NCI-H2171 (cell line): ENCODE measurements at places on chromosomes 3 and 15.

DNA sequence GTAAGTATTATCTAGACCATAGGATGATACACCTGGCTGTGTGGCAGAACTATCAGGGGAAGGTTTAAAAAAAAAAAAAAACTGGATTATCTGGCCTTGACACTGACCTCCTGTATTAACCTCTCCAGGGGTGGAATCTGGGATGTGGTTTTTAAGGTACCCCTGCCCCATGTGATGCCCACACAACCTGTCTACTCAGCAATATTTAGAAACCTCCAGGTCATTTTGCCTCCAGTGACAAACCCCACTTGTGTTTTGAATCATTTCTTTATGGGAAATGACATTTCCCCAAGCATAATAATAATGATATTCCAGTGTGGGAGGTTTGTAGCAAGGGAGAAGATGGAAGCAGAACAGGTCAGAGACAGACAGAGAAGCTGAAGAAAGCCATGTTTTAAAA is 179.1 kb downstream of the RSL24D1 start:
- DNase-seq = no peak

- DNase-seq = no peak
Measured at GRCh38 chr3:126015075-126015474, 46.1 kb downstream of the ROPN1B start.

- no peak for DNase-seq
Measured at GRCh38 chr3:24907106-24907505, 412.5 kb upstream of the THRB start.

GRCh38 chr3:52742418-52743041 is 28.2 kb downstream of the NEK4 start:
- no peak for DNase-seq

- no peak for DNase-seq
Measured at GRCh38 chr3:45985532-45986302, 9.9 kb downstream of the FYCO1 start.

- no peak for DNase-seq
Measured at GRCh38 chr3:179083977-179084376, 12.4 kb upstream of the ZMAT3 start.

DNA sequence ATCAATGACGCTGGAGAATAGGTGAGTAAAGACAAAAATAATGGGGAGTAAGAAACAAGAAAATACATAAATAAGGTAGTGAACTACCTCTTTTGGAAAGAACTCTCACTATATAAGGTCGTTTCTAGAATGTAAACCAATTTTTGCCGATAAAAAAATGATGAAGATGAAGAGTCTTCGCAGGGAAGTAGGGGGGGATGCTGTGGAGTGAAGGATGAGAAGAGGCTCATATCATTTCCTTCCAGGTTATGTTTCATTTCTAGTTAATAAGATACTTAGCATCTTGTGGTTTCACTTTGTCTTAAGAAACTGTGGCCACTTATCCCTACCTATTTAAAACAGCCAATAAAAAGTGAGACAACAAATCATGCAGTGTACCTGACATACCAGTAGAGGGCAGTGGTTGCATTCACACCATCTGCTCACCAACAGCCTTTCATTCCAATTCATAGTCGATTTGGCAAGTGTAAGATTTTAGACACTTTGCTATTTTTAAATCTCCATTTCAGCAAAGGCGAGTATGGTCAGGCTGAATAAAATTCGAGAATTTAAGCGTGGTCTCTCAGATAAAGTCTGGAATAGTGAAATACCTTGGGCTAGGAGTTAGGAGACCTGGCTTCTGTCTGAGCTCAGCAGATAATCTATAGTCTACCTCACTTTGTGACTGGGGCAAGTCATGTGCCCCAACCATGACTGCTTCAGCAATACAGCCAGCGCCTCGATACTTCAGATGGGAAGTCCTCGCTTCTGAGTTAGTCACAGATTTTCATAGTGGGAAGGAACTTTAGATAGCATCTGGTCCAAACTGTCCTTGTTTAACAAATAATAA is 28.9 kb upstream of the ICE2 start:
- DNase-seq = peak; percentile 7

DNA sequence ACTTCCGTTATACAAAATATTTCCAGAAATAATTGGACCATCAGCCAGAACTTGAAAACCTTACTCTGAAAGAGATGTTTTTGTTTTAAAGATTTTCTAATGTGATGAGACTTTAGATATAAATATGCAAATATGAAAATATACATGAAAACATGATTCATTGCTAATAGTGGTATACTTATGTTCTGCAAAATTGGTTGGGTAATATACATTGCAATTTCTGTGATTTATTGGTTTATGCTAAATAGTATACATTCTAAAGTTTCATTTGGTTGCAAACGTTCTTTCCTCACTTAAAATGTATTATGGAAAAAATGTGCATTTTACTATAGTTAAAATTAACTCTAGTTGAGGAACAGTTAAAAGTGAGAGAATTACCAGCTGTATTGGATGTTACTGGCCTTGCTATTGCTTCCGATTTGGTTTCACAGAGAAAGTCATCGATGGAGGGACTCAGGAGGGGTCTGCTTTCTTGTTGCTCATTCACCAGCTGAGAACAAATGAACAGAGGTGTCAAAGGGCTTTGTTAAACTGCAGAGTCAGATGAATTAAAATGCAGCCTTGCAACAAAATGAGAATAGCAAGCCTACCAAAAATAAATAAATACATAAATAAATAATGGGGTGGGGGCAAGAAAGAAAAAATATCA is 149.3 kb downstream of the PEX5L start:
- DNase-seq = no peak

- no peak for DNase-seq
Measured at GRCh38 chr15:41883484-41883825, 10.4 kb downstream of the SPTBN5 start.

DNA sequence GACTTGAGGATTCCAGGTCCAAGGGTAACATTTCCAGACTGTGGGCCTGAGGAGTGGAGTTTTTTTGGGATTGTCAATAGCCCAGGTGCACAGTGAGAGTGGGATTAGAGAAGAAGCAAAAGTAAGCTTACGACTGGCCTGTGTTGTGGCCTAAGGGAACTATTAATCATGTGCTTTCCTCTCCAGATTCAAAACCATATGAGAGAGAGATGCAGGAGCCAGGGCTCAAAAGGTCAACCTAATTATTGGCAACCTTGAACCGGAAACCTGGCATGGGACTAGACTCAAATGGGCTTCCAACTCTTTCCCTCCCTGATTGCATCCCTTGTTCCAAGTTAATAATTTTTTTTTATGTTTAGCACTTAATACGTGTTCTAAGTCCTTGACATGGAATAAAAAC is 242.1 kb upstream of the THRB start:
- no peak for DNase-seq

DNA sequence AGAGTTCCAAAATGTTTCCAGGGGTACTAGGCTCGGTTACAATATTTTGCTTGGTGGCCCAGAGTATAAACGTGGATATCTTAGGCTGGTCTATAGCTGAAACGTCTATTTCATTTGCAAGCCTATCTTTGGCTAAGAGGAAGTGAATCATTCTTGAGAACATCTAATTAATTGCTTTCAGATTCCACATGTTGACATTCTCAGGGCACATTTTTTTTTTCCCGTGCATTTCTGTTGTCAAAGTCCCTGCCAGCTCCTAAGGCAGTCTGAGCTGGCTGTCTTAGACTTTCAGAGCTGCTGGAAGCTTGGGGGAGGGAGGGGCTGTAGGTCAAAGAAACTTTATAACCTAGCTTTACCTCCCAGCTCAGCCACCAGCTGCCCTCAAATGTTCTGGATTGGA is 23.2 kb upstream of the LAMP3 start:
- no peak for DNase-seq

GRCh38 chr3:87287011-87287410 is 10.6 kb upstream of the POU1F1 start:
- no peak for DNase-seq

GRCh38 chr3:151147299-151147698 is 55.7 kb downstream of the GPR171 start:
- no peak for DNase-seq

DNA sequence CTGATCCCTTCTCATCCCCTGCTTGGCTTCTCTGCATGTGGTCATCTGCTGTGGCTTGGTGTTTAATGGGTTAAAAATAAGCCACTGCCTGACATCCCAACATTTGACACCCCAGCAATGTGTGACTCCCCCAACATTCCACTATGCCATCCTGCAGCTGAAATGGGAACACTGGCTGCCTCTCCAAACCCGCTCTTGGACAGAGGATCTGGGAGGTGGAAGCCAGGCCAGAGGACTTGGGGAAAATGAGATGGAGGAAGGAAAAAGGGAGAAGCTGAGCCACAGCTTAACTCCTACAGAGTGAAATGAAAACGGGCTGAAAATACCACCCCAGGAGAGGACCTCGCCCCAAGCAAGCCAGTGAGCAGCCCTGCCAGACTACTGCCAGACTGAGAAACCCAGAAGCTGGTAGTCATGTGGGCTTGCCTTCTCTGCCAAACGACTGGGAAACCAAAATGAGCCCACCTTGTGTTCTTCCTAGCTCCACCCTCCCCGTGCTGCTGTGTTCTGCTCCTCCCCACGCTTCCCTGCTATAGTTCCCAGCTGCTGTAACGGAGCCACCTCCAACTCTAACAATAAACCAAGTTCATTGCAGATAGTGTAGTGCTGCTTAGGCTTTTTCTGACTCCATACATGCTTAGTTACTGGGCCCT is 13.7 kb downstream of the MAP1A start:
- no peak for DNase-seq

DNA sequence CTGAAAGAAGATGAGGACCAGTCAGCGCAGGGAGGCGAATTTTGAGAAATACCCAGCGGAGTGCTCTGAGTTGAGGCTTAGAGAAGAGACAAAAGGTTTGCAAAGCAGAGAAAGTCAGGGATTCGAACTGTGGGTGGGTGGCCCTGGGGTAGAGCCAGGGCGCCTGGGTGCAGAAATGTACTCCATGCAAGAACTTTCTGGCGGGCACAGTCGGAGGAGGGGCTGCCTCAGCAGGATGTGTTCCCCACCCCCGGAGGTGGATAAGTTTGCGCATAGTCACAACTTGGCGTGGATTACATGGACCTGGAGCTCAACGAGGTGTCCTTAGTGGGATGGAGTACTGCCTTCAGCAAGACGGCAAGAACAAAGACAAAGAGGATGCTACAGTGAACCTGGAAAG is 117.3 kb upstream of the ALDH1A3 start:
- DNase-seq = no peak

DNA sequence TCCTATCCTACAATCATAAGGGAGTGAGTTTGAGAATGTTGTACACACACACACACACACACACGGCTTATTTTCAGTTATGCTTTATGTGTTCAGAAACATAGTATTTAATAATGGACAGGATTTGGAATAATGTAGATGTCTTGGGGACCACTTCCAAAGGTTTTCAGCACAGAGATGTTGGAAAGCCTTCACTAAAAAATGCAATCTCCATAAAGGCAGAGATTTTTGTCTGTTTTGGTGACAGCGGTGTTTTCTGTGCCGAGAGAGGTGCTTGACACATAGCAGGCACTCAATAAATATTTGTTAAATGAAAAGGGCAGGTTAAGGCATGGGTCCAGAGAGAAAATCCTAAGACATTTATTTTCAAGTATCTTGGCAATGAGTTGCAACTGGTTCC is 428.2 kb upstream of the RGMA start:
- no peak for DNase-seq

- DNase-seq = no peak
Measured at GRCh38 chr15:39075311-39075710, 505.6 kb upstream of the THBS1 start.

DNA sequence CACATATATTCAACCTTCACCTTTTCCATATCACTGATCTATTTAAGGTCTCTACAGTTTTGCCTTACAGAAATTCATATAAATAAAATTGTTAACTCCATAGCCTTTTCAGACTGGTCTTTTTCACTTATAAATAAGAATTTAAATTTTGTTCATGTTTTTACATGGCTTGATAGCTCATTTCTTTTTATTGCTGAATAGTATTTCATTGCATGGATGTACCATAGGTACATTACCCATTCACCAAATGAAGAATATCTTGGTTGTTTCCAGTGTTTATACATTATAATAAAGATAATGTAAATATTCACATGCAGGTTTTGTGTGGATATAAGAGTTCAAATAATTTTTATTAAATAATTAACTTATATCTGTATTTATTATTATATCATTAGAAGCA is 1765.0 kb downstream of the OTOL1 start:
- DNase-seq = no peak

DNA sequence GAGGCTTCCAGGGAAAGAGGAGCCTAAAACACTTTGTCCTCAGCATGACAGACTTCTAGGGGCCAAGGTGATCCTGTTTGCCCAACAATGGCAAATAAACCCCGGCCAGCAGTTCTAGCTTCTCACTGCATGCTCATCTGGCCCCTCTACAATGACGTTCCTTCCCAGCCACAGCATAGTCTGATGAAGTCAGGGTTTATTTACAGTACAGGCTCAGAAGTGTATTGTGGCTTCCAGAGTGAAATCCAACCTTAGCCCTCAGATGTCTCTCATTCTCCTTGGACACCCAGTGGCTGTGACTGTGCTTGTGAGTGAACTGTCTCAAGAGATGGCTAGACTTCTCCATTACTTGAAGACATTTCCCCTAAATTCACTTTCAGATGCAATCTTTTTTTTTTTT is 40.8 kb downstream of the BFSP2 start:
- DNase-seq = no peak

DNA sequence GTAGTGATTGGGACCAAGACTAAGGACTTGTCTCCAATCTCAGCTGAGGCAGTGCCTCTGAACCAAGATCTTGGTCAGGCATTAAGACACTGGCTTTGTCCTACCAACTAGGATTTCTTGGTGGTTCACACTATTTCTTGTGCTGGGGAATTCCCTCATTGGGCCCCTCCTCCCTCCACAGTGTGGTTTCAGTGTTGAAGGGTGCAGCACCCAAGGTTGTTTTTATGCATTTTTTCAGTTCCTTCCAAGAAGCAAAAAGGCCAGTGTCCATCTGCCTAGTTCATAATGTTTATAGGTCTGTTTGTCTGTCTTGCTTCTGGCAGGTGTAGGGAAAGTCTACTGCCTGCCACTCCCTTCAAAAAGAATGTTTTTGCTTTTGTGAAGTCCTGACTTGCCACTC is 10.6 kb upstream of the ITPKA start:
- DNase-seq = no peak

DNA sequence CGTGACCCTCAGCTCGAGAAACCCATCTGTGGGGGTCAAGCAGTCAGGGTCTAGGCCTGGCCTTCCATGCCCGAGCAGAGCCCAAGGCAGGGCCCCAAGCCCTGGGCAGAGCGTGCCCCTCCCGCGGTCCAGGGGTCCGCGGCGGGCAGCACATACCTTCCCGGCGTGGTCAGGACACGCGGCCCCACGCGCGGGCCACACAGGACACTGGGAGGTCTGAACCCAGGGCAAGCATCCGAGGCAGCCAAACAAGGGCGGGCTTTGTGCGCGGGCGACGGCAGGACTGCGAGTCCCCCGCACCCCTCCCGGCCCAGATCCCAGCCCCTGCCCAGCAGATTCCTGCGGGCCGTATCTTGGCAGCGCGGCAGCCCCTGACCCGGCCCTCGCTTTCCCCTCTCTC is 61.6 kb upstream of the ACAN start:
- DNase-seq = no peak
